Stimulated activated CD8-positive, alpha-beta memory T cell treated with anti-CD3 and anti-CD28 coated beads, Interleukin-7, amount 100 ng/mL, for 1 hour (primary cell): ENCODE measurements at places on chromosomes 3 and 15.

GRCh38 chr3:79040701-79041100 lies 727.1 kb downstream of the ROBO1 start:
- no peak for DNase-seq

GRCh38 chr3:193783166-193783896 lies 190.3 kb downstream of the OPA1 start:
- DNase-seq = no peak

GRCh38 chr3:171072432-171072831 lies 45.9 kb upstream of the SLC2A2 start:
- DNase-seq = no peak

DNA sequence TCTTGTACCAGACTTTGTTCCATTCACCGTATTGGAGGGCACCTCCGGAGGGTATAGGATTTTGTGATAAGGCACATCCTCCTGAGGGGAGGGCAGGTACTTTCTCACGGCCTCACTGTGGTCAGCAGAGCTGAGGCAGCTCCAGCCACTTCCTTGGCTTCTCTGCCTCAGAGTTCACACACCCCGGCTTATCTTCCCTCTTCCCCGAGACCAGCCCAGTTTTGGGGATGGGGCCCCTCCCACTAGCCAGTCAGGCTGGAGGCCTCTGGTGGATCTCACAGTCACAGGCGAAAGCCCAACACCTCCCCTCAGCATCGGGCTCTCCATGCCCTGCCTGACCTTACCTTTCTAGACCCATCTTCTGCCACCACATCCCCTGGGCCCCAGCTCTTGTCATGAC lies 316.2 kb upstream of the CTDSPL start:
- no peak for DNase-seq

DNA sequence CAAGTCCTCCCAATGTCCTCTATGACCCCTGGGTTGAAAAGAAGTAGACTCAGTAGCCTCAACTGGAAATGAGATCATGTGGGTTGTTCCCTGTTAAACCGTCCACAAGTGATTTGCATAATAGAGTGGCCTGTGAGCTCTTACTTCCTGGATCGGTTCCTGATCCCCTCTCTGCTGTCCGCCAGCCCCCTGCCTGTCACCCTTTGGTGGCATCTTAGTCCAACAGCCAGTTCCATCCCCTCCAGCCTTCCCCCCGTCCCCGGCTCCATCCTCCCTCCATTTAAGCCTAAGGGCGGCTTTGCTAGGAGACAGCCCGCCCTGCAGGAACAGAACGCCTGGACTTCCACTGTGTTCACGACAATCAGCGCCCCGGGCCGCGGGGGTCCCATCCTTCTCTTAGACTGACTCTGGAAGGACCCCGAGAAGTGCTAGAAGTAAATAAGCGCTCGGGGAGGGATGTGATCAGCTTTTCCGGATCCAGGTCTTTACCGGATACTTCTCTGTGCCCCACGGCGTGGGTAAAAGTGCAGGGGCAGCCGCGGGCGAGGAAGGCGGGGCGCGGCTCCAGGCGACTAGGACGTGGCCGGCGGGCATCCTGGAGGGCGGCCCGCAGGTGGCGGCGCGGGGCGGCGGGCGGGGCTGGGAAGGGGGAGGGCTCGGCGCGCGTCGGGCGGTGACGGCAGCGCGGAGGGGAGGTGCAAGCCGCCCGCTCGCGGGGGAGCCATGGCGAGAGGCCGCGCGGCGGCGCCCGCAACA lies 51.2 kb upstream of the ULK4 start:
- DNase-seq = peak; percentile 41
